Stimulated activated CD4-positive, alpha-beta T cell treated with anti-CD3 and anti-CD28 coated beads, Interleukin-2, amount 100 ng/mL, for 24 hours (primary cell): ENCODE measurements at places on chromosomes 7 and 10.

GRCh38 chr7:70887186-70887585, 244.8 kb upstream of the GALNT17 start:
- DNase-seq = no peak

- no peak for DNase-seq
These were observed 23.7 kb downstream of the PRKAR2B start for GRCh38 chr7:107068156-107068555.

DNA sequence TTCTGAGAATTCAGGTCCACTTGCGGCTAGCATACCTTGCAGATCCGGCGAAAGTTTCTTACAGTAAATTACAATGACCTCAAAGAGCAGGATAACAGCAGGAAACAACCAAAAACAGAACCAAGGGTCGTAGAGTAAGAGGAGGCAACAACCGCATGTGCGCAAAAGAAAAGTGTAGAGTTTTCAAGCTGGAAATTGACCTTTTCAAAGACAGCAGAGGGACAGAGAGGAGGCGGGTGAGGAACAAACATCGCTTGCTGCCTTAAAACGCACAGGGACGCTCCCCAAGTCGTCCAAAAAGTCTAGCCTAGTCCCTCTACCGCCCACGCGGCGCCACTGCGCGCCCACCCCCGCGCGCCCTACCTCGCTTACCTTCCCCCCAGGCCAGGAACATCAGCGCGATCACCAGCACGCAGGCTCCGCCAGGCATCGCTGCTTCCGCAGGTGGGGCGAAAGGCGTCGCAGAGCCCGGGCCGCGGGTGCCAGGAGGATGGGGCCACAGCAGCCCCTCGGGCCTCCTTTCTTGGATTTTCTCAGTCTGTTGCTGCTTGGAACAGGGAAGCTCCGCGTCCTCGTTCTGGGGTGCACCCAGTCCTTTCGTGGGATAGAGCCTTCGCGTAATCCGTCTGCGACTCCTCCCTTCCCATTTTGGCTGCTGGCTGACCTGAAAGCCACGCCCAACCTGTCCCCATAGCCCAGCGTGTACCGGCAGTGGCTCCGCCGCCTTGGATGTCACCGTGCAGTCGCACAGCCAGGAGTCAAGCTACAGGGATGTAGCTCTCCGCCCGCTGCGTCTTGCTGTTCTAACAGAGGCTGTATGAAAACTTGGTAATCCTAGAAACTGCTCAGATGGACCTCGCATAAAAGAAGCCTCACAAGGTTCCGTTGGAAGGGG, at the start of gene VWDE:
VWDE (minus strand) TSS at position 579 of the 895 bp plus-strand sequence; CDS start at position 430, 149 bp downstream.
- peak; percentile 63 for DNase-seq

DNA sequence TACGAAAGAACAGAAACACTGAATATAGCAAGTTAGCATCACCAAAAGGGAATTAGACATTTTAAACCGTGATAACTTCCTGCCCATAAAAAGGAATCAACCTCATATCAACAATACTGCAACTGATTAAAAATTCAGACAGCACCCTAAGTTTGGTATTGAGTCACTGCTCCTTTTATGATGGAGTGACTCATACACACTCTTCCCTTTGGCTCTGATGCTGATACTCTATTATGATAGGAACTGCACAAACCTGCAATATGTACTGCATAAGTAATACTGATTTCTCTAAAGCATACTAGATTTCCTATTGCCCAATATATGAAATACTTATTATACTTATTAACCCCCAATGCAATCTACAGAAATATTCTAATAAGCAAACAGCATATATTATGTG, 118.7 kb downstream of the PARD3 start:
- DNase-seq = no peak

DNA sequence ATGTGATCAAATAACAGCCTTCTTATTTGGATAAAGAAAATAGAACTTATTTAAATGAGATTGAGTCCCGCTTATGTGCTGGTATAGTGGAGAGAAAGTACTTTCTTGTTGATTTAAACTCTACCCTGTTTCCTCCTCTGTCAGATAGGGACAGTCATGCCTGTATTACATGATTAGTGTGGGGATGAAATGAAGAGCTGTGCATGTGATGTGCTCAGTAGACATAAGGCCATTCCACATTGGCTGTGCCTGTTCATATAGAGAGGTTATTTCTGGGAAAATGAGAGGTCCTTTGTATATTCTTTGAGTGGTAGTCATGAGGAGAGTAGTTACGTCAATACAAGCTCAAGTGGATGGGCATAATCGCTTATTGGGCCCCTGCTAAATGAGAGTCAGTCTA, 5.7 kb downstream of the MTURN start:
- DNase-seq = no peak

- DNase-seq = no peak
These were observed 73.1 kb upstream of the MET start for GRCh38 chr7:116598861-116599260.

- no peak for DNase-seq
These were observed 50.2 kb upstream of the PIK3CG start for GRCh38 chr7:106814887-106815286.

DNA sequence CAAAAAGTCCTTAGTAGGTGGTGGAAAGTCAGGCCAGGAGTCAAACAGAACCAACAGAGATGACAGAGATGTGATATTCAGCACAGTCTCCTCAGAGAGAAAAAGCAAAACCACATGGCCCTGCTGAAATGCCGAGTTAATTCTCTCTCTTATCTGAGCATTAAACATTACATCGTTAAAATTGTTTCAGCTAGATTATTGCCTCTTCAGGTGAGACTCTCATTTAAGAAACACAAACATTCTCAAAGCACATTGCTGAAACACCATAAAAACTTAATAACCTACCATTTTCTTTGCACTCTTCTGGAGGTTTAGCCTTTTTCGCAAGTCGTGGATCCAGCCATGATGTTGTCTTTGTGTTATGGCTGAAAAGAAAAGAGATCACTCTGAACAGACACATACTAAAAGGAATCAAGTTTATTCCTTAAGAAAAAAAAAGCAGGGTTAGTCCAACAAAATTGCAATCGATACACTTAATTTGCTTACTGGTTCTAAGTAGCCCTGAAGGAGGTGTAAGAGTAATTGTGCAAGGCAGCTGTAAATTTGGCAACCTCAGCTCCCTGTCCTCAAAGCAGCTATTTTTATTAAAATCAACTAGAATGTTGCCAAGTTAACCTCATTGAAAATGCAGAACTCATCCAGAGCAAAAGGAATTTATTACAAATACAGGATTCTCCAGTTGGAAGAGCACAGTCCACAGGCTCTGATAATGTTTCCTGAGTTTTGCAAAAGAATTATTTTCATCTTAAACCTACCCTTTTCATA, 691.1 kb downstream of the PHTF2 start:
- DNase-seq = no peak

GRCh38 chr7:90621125-90621746, 25.1 kb downstream of the CDK14 start:
- DNase-seq = no peak

GRCh38 chr7:116528008-116528789, 3.4 kb downstream of the CAV1 start:
- DNase-seq = no peak

GRCh38 chr10:86162696-86163400, 203.7 kb downstream of the GRID1 start:
- no peak for DNase-seq

GRCh38 chr7:46854958-46855473, 726.9 kb downstream of the TNS3 start:
- DNase-seq = no peak

- no peak for DNase-seq
These were observed 139.4 kb downstream of the SEMA3C start for GRCh38 chr7:80779456-80779855.
